ENCODE measurements at places on chromosomes 12 and 14.

GRCh38 chr14:36997843-36998242, 174.6 kb downstream of the SLC25A21 start:
- DNase-seq, result no peak

GRCh38 chr14:99784508-99784907, 8.7 kb upstream of the EML1 start:
- no peak for DNase-seq

DNA sequence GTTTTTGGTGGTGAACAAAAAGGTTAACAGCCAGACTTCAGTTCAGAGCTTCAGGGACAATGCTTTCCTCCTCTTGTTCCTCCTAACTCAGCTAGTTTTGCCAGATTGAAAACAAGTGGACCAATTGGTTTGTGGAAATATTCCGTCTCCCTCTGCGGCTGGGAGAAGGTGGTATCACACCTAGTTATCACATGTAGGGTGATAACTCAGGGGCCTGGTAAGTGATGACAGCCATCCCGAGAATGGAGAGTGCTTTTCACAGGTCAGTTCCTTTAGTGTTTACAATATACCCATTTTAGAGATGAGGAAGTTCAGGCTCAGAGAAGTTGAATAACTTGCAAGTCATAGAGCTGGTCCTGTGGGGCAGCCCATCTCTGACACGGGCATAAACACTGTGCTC, 60.7 kb upstream of the DICER1 start:
- DNase-seq, result no peak

DNA sequence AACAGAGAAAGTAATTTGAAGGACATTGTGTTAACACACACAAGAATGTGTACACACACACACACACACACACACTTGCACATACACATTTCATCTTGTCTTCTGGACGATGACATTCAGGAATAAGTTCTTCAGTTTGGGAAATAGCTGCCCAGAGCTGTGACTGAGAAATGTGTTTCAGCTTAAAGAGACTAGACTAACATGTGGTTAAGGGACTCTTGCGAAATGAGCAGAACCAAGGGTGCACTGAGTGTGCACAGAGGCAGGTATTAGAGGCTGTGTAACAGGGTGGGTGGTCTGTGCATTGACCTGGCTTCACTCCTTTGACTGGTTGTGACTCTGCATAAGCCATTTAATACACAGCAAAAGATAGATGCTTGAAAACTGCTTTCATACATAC, 29.4 kb upstream of the KCNA5 start:
- DNase-seq, result no peak

GRCh38 chr14:105737504-105738246, 211.3 kb downstream of the TMEM121 start:
- DNase-seq, result no peak

DNA sequence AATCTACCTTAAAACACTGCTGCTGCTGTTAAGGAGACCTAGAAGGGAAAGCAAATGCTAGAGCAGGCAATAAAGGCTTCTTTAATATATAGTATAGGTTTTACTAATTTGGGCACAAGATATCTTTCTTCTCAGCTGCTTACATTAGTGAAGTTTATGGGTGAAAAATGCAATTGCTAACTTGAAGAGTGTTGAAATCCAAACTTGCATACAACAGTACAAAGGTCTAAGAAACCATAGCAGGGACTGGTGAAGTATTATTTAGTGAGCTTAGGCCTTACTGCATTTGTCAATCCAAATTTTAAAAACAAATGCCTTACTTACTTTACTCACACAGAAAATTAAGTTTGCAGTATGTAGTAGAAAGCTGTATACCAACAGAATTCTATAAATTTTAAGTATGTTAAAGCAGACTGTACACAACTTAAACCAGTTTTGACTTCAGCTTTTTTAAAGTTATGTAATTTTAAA, 1.4 kb upstream of the AP4S1 start:
- DNase-seq, result peak; percentile 40

- peak; percentile 39 for DNase-seq
Observed at GRCh38 chr12:2583091-2583497, 211.7 kb upstream of the FKBP4 start.

GRCh38 chr14:85675957-85676356, 146.0 kb downstream of the FLRT2 start:
- no peak for DNase-seq

- no peak for DNase-seq
Observed at GRCh38 chr12:89064151-89064550, 288.1 kb downstream of the DUSP6 start.

GRCh38 chr14:89219051-89219450, 198.0 kb downstream of the FOXN3 start:
- no peak for DNase-seq

Data from hematopoietic multipotent progenitor cell treated with erythropoietin and hydrocortisone succinate and interleukin-3 and kit ligand, for 15 days (in vitro differentiated cells).